ENCODE measurements at places on chromosomes 16 and 17.

- no peak for DNase-seq
These were observed 408.4 kb downstream of the CPPED1 start for GRCh38 chr16:12395268-12395667.

DNA sequence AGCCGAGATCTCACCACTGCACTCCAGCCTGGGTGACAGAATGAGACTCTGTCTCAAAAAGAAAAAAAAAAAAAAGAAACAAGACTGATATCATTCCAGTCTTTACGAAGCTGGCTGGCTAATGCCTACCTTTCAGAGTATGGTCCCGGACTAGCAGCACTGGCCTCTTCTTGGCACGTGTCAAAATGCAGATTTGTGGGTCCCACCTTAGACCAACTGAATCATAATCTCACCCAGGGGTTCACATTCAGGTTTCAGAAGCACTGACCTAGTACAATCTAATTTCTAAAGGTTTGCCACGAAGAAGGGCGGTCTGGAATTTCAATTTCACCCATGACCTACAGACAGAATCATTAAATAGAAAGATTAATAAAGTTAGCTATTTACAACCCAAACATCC is 43.4 kb upstream of the GRIN2A start:
- DNase-seq: no peak

GRCh38 chr16:4660454-4661007 is 32.8 kb upstream of the NUDT16L1 start:
- DNase-seq: no peak

DNA sequence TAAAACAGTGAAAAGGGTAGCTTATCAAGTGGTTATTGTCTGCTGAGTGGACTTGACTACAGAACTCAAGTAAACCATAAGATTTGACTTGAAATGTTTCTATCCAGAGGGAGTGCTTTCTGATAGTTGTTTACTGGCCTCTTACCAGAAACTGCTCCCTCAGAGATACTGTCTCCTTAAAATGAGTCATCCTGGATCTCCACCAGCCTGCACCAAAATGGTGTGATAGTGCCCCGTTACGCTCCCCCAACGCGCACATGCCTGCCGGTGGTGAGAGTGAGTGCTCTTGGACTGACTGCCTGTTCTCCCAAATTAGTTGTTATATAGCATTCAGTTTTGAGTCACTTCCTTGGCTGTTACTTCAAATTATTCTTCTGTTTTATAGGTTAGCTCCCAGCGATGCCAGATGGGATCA is 22.9 kb downstream of the PRCD start:
- DNase-seq: no peak

DNA sequence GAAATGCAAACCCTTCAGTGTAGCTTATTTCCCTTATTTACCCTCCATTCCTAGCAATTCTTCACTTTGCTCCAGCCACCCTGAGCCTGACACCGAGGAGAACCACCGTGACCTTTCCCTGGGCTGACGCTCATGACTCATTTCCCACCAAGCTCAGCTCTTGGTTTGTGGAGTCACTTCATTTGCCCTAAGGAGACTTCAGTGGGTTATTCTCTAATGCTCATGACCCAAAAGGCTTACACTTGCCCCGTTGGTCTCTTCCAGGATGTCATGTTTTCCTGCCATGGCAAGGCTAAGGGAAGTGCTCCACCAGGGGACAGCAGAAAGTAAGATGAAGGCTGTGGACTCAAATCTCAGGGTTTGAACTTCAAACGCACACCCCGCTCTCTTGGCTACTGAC is 161.0 kb downstream of the CBLN1 start:
- DNase-seq: no peak

- no peak for DNase-seq
These were observed 15.7 kb downstream of the BCAR1 start for GRCh38 chr16:75235721-75236193.

DNA sequence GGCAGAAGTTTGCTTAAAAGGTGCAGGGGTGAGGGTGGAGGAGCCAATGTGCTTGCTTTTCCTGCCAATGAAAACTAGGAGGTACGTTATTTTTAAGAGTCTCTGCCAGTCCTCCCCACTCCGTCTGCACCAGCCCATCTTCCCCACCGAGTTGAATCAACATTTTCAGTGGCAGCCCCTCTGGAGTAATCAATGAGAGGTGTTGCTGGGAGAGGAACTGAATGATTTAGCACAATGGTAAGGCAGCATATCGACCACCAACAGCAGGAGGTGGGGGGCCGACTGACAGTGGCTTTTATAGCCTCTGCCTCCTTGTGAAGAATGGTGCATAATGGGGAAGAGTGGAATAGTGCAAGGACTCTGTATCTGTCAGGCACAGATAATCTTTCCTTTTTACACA is 1465.0 kb upstream of the GOT2 start:
- no peak for DNase-seq

GRCh38 chr16:89361751-89362539 is 128.4 kb downstream of the ANKRD11 start:
- DNase-seq: no peak

GRCh38 chr17:13084420-13084819 is 66.6 kb upstream of the ELAC2 start:
- no peak for DNase-seq

GRCh38 chr17:33949100-33949499 is 306.0 kb upstream of the CCL2 start:
- DNase-seq: no peak

GRCh38 chr16:55179852-55180585 is 144.0 kb upstream of the IRX6 start:
- DNase-seq: no peak

DNA sequence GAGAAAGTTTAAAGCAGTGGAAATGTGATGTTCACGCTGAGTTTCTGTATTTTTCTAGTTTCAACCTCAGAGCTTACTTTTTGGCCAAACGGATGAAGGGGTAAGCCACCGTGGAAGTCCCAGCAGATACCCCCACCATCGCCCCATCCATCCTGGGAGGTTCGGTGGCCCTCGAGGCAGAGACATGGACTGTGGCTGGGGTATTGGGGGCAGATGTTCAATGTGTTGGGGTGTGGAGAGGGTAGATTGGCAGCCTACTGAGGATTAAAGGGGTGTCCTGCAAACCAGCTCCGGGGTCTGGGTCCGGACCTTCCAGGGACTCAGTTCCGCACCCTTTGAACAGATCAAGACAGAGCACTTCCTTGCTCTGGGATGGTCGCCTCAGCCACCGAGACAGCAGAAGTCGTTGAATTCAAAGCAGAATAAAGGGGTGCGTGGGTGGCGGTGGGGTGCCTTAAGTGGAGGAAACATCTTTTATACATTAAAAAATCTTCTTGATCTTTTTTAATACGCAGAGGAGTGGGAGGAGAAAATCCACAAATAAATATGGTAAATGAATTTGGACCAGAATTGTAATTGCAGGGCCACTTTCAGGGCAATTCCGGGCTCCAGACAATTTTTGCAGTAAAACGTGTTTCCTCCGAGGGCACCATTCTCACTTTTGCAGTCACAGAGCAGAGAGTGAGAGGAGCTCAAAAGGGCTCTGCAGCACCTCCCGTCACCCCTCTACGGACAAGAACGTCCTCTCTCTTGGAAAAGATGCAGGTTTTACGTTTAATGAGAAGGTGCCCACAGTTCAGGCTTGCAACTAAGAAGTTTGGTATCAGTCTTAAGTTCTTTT is 8.2 kb upstream of the CBX8 start:
- no peak for DNase-seq

DNA sequence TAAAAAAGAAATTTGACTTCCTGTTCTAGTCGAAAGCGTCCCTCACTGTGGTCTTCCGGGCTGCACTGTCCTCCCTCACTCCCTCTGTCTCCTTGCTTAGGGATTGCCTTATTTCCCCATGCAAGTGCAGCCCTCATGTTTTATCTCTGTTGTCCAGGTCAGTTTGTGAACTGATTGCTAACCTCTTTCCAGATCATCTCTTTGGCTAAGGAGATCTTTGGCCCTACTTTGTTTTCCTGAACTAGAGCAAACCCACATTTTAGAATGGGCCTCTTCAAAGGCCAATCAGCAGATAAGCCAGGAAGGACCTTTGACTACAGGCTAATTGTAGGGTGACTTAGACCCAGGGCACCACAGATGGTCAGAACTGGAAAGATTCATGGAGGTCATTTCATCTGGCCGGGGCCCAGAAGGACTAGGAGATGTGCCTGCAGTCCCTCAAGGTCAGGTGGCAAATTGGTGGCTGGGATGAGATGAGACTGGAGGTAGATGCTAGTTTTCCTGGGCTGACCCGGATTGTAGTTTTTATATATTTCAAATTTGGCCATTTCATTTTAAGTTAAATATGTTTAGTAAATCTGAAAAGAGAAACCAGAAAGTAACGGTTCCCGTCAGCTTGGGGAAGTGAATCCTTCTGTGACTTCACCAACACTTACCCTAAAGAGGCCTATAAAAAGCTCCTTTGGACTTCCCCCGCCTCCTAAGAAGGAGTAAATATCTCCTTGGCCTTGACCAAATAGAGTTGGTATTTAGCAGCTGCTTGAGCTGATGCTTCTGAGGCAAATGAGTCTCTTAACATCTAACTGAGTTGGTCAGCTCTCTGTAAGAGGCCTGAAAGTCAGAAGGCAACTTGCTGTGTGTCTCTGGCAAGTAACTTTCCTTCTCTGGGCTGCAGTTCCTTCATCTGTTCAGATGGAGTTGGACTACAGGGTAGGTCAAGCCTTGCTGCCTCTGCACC is 6.2 kb upstream of the SLC25A19 start:
- no peak for DNase-seq

DNA sequence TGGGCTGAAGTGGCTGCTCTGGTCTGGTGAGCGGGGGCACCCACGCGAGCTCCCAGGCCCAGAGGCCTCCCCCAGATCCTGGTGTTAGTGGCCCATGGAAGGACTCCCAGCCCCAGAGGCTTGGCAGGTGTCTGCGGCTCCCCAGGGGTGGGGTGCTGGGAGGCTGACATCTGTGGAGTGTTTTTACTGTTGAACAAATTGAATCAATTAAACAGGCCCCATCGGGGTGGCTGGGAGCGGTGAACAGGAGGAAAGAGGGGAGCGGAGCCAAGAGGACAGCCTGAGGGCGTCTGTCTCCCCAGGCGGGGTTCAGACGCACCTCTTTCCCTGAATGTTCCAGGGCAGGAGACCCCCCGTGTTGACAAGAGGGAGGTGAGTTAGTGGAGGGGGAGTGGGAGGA is 29.9 kb downstream of the ACTG1 start:
- no peak for DNase-seq

- DNase-seq: no peak
These were observed 3.6 kb upstream of the LRRC75A start for GRCh38 chr17:16495561-16495960.

DNA sequence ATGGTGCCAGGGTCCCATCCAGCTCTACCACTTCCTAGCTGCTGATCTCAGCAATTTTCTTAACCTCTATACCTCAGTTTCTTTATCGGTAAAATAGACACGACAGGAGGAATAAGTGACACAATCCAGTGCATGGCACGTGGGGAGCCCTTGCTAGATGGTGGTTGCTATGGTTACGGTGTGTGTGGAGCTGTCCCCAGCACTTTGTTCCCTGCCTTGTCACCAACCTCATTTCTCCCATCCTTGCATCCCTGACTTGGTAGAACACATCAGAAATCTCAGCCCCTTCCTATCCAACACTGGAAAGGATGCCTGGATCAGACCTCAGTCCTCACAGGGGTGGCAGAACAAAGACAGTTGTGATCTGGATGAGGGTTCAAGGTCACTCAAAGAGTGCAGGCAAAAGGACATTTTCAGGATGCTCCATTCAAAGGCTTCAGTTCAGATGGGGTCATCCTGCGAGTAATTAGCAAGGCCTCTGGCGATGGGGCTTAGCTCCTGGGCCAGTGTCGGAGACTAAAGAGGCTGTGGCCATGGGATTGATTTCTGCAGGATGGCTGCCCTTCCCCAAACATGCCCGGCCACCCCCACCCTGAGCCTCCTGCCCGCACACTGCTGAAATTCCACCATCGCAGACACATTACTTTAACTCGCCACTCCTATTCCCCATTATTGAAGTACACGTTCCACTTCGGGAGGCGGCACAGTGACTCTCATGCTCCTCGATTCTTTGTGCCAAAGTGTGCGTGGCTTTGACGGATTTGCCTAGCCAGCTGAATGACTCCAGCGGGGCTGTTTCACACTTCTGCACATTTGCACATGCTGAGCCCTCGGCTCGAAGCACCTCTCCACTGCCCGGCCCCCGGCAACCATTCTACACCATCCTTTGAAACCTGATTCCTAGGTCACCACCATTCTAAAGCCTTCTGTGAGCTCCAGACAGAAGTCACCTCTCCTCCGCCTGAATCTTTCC is 40.3 kb downstream of the WNT3 start:
- no peak for DNase-seq

GRCh38 chr16:47726031-47726675 is 265.0 kb downstream of the PHKB start:
- DNase-seq: no peak

DNA sequence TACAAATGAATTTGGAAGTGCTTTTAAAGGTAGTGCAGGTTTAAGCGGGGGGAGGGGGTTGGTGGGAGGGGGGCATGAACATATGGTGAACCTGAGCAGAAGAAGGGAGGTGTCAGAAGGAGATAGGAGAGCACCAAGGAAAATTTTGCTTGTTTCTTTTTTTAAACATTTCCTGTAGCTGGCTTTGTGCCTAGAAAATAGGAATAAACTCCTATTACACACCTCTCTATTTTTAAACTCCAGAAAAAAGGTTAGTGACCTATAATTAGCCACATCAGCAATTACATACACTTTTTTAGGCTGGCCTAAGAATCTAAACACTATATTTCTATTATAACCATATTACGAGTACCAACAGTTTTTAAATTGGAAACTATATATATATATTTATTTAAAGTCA is 159.1 kb downstream of the SKAP1 start:
- no peak for DNase-seq

DNA sequence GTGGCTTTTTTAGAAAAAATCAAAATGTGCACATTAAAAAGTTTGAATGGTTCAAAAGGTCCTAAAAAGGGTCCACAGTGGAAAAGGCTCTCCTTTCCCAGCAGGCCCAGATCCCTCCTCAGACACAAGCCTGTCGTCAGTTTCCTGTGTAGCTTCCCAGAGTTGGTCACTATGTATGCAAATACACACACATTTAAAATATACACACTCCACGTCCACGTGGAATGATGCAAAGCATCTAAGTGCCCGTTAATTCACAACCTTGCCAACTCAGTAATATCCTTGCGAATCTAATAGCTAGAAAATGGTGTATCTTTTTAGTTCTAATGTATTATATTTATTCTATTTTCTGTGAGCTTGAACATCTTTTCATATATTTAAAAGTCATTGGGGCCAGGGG is 17.7 kb downstream of the NLRC5 start:
- no peak for DNase-seq

DNA sequence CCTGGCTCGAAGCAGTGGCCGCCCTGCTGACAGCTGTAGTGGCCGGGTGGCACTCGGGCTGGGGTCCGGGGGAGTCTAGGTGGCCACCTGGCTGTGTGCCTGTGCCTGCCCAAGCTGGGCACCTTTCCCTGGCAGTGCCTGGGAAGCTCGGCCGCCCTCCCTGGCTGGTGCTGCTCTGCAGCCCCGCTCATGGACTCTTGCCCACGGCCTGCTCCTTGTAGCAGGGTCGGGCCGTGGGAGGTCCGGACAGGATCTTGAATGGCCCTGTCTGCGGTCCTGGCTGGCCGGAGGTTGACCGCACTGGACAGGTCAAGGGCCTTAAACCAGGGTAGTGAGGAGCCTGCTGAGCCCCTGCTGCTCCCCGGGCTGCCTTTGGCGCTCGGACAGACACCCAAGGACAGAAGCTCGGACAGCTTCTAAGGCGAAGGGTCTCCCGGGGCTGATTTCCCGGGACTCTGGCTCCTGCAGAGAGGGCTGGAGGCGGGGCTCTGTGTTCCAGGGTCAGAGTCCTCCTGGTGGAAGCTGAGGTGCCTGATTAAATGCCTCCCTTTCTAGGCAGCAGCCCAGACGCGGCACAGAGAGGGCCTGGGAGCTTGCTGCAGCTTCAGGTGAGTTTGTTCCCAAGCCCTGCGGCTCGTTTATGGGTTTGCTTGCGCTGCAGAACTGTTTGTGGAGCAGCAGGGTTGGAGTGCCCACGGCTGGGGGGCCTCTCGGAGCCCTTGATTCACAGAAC is 6.0 kb downstream of the CAPN15 start:
- DNase-seq: no peak

All from GDM1 (cell line).